ENCODE measurements at places on chromosomes 3 and 15.

- DNase-seq = peak; percentile 26
These were observed 127.7 kb downstream of the LRRK1 start for GRCh38 chr15:101046826-101047225.

- DNase-seq = peak; percentile 15
These were observed 104.2 kb downstream of the MYH15 start for GRCh38 chr3:108406063-108406660.

- peak; percentile 95 for DNase-seq
These were observed 16.4 kb downstream of the SRPRB start for GRCh38 chr3:133821767-133822638.

DNA sequence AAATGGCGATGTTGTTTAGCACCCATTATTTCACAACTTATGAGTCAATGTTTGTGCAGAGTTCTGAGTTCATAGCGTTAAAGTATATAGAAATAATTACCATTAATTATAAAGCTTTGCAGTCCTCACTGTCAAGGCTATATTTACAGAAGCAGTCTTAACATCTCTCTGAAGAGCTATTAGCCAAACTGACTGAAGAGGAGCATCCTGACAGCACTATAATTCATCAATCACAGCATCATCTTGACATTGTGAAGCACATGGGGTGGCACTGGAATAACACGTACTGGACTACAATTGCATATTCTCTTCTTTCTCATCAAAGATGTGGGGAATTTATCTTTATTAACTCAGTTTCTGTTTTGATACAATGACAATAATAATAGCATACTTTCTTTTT is 260.6 kb upstream of the MME start:
- no peak for DNase-seq

GRCh38 chr3:58120075-58120812 is 90.5 kb downstream of the DNASE1L3 start:
- DNase-seq = no peak

- no peak for DNase-seq
These were observed 50.0 kb upstream of the CORO2B start for GRCh38 chr15:68528626-68529290.

- no peak for DNase-seq
These were observed 47.8 kb downstream of the PCSK6 start for GRCh38 chr15:101441696-101442095.

DNA sequence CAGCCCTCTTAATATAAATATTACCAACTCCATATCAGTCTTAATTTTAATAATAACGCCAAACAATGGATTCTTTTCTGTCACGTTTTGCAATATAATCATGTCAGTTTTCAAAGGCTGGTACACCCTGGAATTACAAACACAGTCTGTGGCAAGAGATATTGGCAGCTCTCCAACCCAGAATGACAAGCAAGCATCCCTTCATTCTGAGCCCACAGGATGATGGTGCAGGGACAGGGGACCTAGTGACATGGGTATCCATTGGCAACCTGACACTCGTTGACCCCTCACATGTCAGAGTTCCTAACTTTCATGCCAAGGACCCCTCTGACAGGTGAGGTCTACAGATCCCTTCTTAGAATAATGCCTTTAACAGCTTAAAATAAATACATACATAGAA is 154.5 kb upstream of the TSC22D2 start:
- DNase-seq = no peak

DNA sequence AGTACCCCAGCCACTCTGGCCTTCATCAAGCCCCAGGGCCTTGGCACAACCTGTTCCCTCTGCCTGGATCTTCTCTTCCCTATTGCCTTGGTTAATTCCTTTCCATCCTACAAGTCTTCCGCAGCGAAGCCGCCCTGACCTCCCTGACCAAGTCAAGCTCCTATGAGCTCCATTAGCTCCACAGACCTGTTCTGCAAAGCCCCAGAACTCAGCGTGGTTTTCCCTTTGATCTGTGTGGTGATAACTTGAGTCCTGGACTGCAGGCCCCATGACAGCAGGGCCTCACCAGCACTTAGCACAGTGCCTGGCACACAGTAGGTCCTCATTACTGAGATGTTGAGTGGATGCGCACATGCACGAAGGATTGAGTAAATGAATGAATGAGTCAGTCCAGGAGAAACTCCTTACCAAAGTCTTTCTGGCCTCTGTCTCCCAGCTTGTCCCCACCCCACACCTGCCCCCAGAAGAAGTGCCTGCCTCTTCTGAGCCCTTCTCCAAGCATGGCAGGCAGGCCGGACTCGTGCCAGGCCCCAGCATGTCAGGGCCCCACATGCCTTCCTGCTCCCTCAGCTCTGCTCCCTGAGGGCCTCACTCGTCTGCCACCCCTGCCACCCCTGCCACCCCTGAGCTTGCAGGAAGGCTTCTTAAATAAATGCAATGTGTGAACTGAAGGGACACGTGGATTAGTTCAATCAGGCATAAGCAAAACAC is 6.3 kb downstream of the ANPEP start:
- no peak for DNase-seq

GRCh38 chr15:63422891-63423590 is 41.4 kb upstream of the CA12 start:
- DNase-seq = no peak

- DNase-seq = peak; percentile 37
These were observed 434.5 kb downstream of the MFSD1 start for GRCh38 chr3:159236321-159236720.

- DNase-seq = no peak
These were observed 323.9 kb downstream of the SV2B start for GRCh38 chr15:91424001-91424400.

GRCh38 chr3:17945018-17945798 is 202.8 kb upstream of the TBC1D5 start:
- no peak for DNase-seq

- DNase-seq = no peak
These were observed 14.4 kb downstream of the SEC61A1 start for GRCh38 chr3:128066676-128067075.

- DNase-seq = no peak
These were observed 3.6 kb upstream of the KPNA4 start for GRCh38 chr3:160568989-160569388.

- no peak for DNase-seq
These were observed 21.8 kb upstream of the CLDN18 start for GRCh38 chr3:137988152-137988551.
